Progenitor cell of endocrine pancreas (in vitro differentiated cells): ENCODE measurements at places on chromosomes 12 and 14. TPM values are rescaled to one million over a fixed set of nuclear protein-coding genes. Genes with fewer than 3 reads are reported as not detected.

OR4K15 gene
- not detected in 2 replicates for total RNA-seq

METTL3 gene
- total RNA-seq = 82.6 and 82.7 TPM in 2 replicates

AKAP3 gene
- 3.3 and 3.5 TPM in 2 replicates for total RNA-seq

CPM gene
- total RNA-seq = 28.0 and 32.1 TPM in 2 replicates

- H3K27ac ChIP-seq = no peak overlapping the region
- no peaks in the 10 kb centered on the region for H3K27me3 ChIP-seq
- no peak for DNase-seq
Observed at GRCh38 chr14:69900603-69901002, 21.4 kb downstream of the SMOC1 start.

- no peak overlapping the region for H3K4me3 ChIP-seq
- H3K27me3 ChIP-seq = peaks cover 40% of the 10 kb centered on the region
- H3K36me3 ChIP-seq = no peaks in the 10 kb centered on the region
- no peak overlapping the region for H3K27ac ChIP-seq
Observed at GRCh38 chr12:71460318-71460717, 20.7 kb downstream of the LGR5 start.

SLC17A8 gene
- 1.2 and 1.5 TPM in 2 replicates for total RNA-seq

- H3K4me3 ChIP-seq = no peak overlapping the region
- no peak for DNase-seq
- H3K4me1 ChIP-seq = no peaks in the 10 kb centered on the region
Observed at GRCh38 chr12:96099986-96100385, 64.6 kb upstream of the LTA4H start.

DNA sequence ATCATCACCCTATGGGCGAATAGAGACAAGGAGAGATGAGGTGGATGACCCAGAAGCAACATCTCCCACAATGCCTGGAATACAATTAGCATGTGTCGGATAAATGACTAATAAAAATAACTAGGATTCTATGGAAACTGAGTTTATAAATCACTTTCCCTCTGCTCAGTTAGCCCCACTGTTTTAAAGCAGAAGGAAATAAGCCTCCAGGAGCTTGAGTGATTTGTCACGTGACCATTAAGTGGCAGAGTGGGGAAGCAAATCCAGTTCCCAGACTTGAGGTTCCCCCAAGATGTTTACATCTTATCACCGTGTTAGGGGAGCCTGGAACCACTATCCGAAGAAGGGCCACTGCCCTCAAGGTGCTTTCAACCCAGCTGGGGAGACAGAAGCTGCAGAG is 136.5 kb upstream of the CCND2 start:
- no peaks in the 10 kb centered on the region for H3K36me3 ChIP-seq
- no peaks in the 10 kb centered on the region for H3K27me3 ChIP-seq
- H3K27ac ChIP-seq = no peak overlapping the region

RPS6KA5 gene
- 3.8 and 4.4 TPM in 2 replicates for total RNA-seq

DNA sequence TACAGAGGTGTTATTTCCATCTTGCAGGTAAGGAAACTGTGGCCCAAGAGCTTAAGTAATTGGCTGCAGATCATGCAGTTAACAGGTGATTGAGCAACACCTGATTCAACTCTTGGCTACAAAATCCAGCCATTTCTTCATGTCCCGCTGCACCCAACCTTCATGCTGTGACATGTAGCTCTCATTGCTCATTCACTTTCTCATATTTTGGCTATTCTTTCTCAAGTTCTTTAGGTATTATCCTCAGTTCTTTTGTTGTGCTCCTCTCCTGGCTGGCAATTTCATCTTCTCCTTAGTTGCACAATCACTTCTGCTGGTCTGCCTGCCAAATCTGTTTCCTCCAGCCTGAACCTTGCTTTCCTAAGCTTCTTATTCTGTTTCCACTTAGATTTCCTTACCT is 300.8 kb downstream of the SSPN start:
- H3K27ac ChIP-seq = no peak overlapping the region
- H3K4me3 ChIP-seq = no peak overlapping the region
- H3K36me3 ChIP-seq = peaks cover 4% of the 10 kb centered on the region
- H3K4me1 ChIP-seq = no peaks in the 10 kb centered on the region
- DNase-seq = no peak

GRCh38 chr12:106094304-106094703 is 44.5 kb downstream of the NUAK1 start:
- peak overlapping the region; percentile 85 for H3K27ac ChIP-seq
- no peak for DNase-seq
- peaks cover 3% of the 10 kb centered on the region for H3K27me3 ChIP-seq
- no peak overlapping the region for H3K4me3 ChIP-seq
- peaks cover 37% of the 10 kb centered on the region for H3K4me1 ChIP-seq
- no peaks in the 10 kb centered on the region for H3K36me3 ChIP-seq

GRCh38 chr14:47674148-47674542 is 1.3 kb downstream of the MDGA2 start:
- no peaks in the 10 kb centered on the region for H3K36me3 ChIP-seq
- H3K4me1 ChIP-seq = peaks cover 9% of the 10 kb centered on the region
- H3K27ac ChIP-seq = no peak overlapping the region

GRCh38 chr12:6965026-6965661 is 5.3 kb downstream of the PHB2 start:
- H3K4me3 ChIP-seq = peak overlapping the region; percentile 97
- H3K4me1 ChIP-seq = peaks cover 53% of the 10 kb centered on the region
- no peaks in the 10 kb centered on the region for H3K27me3 ChIP-seq
- H3K27ac ChIP-seq = peak overlapping the region; percentile 99

FOXN4 gene
- total RNA-seq = 0.33 and 0.34 TPM in 2 replicates
